Articular chondrocyte of knee joint (primary cell): ENCODE measurements at places on chromosomes 3 and 15. TPM values are rescaled to one million over a fixed set of nuclear protein-coding genes. Genes with fewer than 3 reads are reported as not detected.

The PLA2G4E gene
- not detected in 2 replicates for total RNA-seq

The IL5RA gene
- total RNA-seq: not detected in 2 replicates

The GAP43 gene
- 0.39 and 0.65 TPM in 2 replicates for total RNA-seq

The SV2B gene
- total RNA-seq: under 0.01 TPM in 1 of 2 replicates, not detected in the other

The CD80 gene
- total RNA-seq: 0.32 TPM in 1 of 2 replicates, not detected in the other

The GABPB1 gene
- 47.5 and 48.9 TPM in 2 replicates for total RNA-seq

The GOLGA6L26 gene
- total RNA-seq: not detected in 2 replicates

The ZKSCAN7 gene
- total RNA-seq: 6.1 and 9.0 TPM in 2 replicates

The MESP1 gene
- total RNA-seq: 0.26 and 0.43 TPM in 2 replicates

The GABRA5 gene
- under 0.01 and 0.22 TPM in 2 replicates for total RNA-seq

The SERINC4 gene
- total RNA-seq: 0.13 TPM in 1 of 2 replicates, not detected in the other
